Body of pancreas (tissue), 4 donors: ENCODE measurements at places on chromosomes 7 and 10.

GRCh38 chr7:97187067-97187466 is 69.6 kb downstream of the SDHAF3 start:
- H3K36me3 ChIP-seq: no peaks in the 10 kb centered on the region
- no peaks in the 10 kb centered on the region for H3K27me3 ChIP-seq
- H3K4me3 ChIP-seq: no peak overlapping the region
- no peak for DNase-seq
- no peak overlapping the region for H3K27ac ChIP-seq

- no peak overlapping the region for H3K27ac ChIP-seq
- peaks cover 17% of the 10 kb centered on the region for H3K4me1 ChIP-seq
- peak; percentile 56 for DNase-seq
Measured at GRCh38 chr10:16809074-16809718, 8.0 kb downstream of the RSU1 start.

DNA sequence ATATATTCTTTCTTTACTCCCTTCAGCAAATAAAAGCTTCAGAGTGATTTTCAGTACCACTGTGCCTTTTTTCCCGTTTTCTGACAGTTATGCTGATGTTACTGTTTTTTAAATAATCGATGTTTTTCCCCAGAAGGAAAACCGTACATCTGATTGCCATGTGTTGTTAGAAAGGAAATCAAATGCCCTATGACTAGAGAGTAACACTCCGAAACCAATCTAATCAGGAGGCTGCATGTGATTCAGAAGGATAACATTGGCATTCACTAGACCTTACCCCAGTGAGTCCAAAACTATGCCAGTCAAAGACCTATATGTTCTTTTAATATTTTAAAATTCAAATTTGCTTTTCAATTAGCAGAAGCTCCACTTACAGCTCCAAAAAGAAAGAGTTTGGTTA is 116.3 kb downstream of the TMEM26 start:
- no peaks in the 10 kb centered on the region for H3K36me3 ChIP-seq
- H3K27me3 ChIP-seq: no peaks in the 10 kb centered on the region
- H3K27ac ChIP-seq: no peak overlapping the region
- no peaks in the 10 kb centered on the region for H3K4me1 ChIP-seq
- no peak overlapping the region for H3K4me3 ChIP-seq

DNA sequence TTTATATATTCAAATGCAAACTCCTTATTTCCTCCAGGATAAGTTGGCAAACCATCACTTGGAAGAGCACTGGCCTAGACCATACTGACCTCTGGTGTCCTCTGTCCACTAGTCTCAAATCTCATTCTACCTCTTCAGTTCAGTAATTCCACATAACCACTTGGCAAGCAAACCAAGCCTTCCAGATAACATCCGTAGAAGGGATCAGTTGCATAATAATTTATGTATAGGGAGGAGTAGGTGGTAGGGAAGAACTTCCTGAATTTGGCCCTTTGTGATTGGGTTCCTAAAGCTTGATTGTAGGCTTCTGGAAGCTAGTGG is 55.0 kb downstream of the WAC start:
- peak overlapping the region; percentile 57 for H3K27ac ChIP-seq
- DNase-seq: no peak
- H3K36me3 ChIP-seq: peaks cover 11% of the 10 kb centered on the region
- no peaks in the 10 kb centered on the region for H3K27me3 ChIP-seq
- H3K4me1 ChIP-seq: peaks cover 44% of the 10 kb centered on the region

- H3K27me3 ChIP-seq: no peaks in the 10 kb centered on the region
- H3K4me3 ChIP-seq: no peak overlapping the region
- no peak for DNase-seq
- no peaks in the 10 kb centered on the region for H3K36me3 ChIP-seq
- no peaks in the 10 kb centered on the region for H3K4me1 ChIP-seq
Measured at GRCh38 chr10:4883079-4883739, 57.2 kb downstream of the AKR1E2 start.

- peaks cover 51% of the 10 kb centered on the region for H3K4me1 ChIP-seq
- peak; percentile 56 for DNase-seq
- no peaks in the 10 kb centered on the region for H3K27me3 ChIP-seq
- H3K36me3 ChIP-seq: no peaks in the 10 kb centered on the region
- H3K4me3 ChIP-seq: no peak overlapping the region
Measured at GRCh38 chr7:151089893-151090730, 3.8 kb downstream of the AGAP3 start.

DNA sequence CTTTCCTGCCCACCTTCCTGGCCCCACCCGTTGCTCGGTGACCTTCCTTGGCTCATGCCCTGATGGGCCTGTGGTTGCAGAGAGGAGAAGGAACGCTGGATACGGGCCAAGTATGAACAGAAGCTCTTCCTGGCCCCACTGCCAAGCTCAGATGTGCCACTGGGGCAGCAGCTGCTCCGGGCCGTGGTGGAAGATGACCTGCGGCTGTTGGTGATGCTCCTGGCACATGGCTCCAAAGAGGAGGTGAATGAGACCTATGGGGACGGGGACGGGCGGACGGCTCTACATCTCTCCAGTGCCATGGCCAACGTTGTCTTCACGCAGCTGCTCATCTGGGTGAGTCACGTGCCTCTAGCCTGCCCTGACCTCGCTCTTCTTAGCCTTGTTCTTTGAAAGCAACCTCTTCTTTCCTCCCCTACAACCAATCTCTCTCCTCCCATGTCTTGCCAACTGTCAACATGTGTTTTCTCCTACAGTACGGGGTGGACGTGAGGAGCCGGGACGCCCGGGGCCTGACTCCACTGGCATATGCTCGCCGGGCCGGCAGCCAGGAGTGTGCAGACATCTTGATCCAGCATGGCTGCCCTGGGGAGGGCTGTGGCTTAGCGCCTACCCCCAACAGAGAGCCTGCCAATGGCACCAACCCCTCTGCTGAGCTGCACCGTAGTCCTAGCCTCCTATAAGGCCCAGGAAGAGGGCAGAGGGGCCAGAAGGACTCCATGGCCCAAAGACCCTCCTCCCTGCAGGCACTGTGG is 24.1 kb downstream of the GBX1 start:
- no peak overlapping the region for H3K4me3 ChIP-seq
- H3K27ac ChIP-seq: no peak overlapping the region
- no peak for DNase-seq
- H3K4me1 ChIP-seq: peaks cover 11% of the 10 kb centered on the region
- H3K27me3 ChIP-seq: no peaks in the 10 kb centered on the region
- H3K36me3 ChIP-seq: peaks cover 7% of the 10 kb centered on the region

DNA sequence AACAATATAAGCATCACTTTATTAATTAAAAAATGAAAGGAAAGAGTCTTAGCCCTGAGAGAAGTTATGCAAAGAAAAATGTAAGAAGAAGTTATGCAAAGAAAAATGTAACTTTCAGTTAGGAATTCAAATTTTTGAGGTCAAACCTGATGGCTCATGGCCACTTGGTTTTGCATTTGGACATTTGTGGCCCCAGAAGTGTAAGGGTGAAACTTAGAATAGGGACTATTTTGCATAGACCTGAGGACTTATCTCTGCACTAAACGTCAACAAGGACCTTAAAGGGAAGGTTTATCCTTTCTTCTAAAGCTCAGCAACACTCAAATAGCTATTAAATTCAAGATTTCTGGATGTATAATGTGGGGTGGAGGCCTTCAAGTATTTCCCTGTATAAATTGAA is 724.5 kb upstream of the POT1 start:
- H3K27ac ChIP-seq: no peak overlapping the region
- H3K27me3 ChIP-seq: no peaks in the 10 kb centered on the region
- H3K36me3 ChIP-seq: no peaks in the 10 kb centered on the region
- no peak overlapping the region for H3K4me3 ChIP-seq
- peaks cover 1% of the 10 kb centered on the region for H3K4me1 ChIP-seq

GRCh38 chr7:79434867-79435266 is 18.6 kb downstream of the MAGI2 start:
- H3K4me3 ChIP-seq: no peak overlapping the region
- H3K4me1 ChIP-seq: no peaks in the 10 kb centered on the region
- no peak for DNase-seq
- H3K27me3 ChIP-seq: no peaks in the 10 kb centered on the region

- H3K36me3 ChIP-seq: no peaks in the 10 kb centered on the region
- no peaks in the 10 kb centered on the region for H3K27me3 ChIP-seq
- no peaks in the 10 kb centered on the region for H3K4me1 ChIP-seq
- no peak overlapping the region for H3K27ac ChIP-seq
Measured at GRCh38 chr7:46054272-46054671, 133.2 kb upstream of the IGFBP3 start.

GRCh38 chr7:114631249-114631822 is 216.7 kb downstream of the FOXP2 start:
- H3K27me3 ChIP-seq: no peaks in the 10 kb centered on the region
- no peak overlapping the region for H3K4me3 ChIP-seq
- H3K27ac ChIP-seq: no peak overlapping the region
- no peaks in the 10 kb centered on the region for H3K4me1 ChIP-seq

DNA sequence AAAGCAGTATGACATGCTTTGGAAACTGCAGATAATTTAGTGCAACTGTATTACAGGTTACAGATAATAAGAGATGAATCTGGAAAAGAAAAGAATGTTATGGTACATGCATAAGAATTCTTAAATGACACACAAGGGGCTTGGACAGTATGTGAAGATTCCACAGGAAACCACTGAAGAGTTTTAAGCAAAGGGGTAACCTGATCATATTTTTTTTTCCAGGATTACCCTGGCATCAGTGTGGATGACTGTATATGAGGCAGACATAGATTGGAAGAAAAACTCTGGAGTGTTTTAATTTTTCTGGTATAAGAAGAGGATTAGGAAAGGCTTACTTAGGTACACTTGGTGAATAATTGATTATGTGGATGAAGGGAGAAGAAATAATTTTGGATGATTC is 8.1 kb downstream of the TFPI2 start:
- H3K36me3 ChIP-seq: no peaks in the 10 kb centered on the region
- no peak overlapping the region for H3K4me3 ChIP-seq
- H3K4me1 ChIP-seq: no peaks in the 10 kb centered on the region
- H3K27me3 ChIP-seq: no peaks in the 10 kb centered on the region
- no peak overlapping the region for H3K27ac ChIP-seq

GRCh38 chr10:98509745-98510144 is 63.0 kb upstream of the HPS1 start:
- no peaks in the 10 kb centered on the region for H3K36me3 ChIP-seq
- no peak overlapping the region for H3K27ac ChIP-seq
- H3K4me1 ChIP-seq: no peaks in the 10 kb centered on the region
- no peak for DNase-seq
- no peak overlapping the region for H3K4me3 ChIP-seq

GRCh38 chr7:13041368-13041988 is 354.0 kb downstream of the ARL4A start:
- no peaks in the 10 kb centered on the region for H3K36me3 ChIP-seq
- H3K27ac ChIP-seq: no peak overlapping the region
- H3K27me3 ChIP-seq: no peaks in the 10 kb centered on the region
- no peaks in the 10 kb centered on the region for H3K4me1 ChIP-seq

GRCh38 chr7:148623586-148624282 is 33.2 kb downstream of the C7orf33 start:
- H3K4me3 ChIP-seq: no peak overlapping the region
- no peak overlapping the region for H3K27ac ChIP-seq
- no peak for DNase-seq
- no peaks in the 10 kb centered on the region for H3K36me3 ChIP-seq
- H3K4me1 ChIP-seq: no peaks in the 10 kb centered on the region

DNA sequence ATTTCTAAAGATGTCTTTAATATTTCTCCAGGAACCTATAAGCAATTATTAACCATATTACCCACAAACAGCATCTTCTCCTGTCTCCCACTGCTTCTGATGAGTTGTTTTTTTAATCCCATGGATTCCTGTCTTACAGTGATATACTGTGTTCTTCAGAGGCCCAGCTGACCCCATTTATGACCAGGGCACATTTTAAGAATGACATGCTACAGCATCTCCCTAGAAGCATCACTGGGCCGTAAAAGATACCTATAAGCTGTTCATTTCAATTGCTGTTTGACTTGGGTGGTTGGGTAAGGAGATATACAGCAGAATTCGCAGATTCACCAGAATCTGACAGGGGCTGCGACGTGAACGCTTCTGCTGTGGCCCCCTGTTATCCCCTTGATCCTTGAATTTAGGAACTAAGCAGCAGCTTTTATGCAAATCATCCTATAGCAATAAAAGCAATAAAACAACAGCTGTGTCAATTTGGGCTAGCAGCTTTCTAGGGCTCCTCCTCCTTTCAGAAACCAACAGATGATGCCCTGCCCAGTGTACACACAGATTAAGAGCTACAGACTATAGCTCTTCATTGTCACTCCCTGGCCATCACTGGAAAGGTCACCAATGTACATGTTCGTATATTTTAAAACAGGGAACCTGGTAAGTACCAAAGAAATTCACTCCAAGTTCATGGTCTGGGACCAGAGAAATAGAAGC is 86.8 kb downstream of the CPEB3 start:
- H3K4me1 ChIP-seq: peaks cover 16% of the 10 kb centered on the region
- no peak for DNase-seq
- no peaks in the 10 kb centered on the region for H3K36me3 ChIP-seq
- H3K27me3 ChIP-seq: no peaks in the 10 kb centered on the region
- no peak overlapping the region for H3K4me3 ChIP-seq
- H3K27ac ChIP-seq: no peak overlapping the region

DNA sequence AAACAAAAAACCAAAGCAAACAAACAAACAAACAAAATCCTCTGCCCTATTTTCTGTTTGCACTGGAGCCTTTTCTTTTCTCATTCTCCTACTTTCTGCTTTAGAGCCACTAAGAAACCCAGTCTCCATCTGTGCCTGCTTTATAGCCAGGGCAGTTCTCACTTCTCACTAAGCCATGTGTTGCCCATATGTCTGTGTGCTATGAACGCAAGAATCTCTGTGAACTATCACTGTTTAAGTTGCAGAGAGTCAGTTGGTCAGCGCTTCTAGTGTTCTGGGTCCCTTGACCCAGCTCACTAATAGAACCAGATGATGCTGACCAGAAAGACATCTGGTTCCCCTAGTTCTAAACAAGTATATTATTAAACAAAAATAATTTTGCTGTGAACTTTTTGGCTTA is 81.4 kb downstream of the FAM185A start:
- H3K27ac ChIP-seq: no peak overlapping the region
- no peaks in the 10 kb centered on the region for H3K36me3 ChIP-seq

DNA sequence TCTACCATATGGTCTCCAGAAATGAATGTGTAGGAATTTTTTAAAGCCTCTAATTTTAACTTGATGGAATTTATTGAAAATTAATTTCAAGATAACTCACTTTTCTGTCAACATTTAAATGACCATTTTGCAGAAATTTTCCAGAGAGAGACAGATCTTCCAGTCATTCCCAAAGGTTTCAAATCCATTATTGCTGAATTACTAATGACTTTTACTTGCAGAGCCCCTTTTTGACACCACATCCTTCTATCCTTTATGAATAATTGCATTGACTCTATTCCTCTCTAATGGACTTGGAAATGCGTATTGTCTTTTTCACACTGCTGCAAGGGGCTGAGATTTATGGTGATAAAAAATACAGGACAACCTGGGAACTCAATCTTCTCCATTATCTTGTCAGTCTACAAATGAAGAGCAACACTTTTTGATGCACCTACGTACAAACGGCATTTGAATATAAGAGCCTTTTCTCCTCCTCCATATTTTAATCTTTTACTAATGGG is 42.7 kb downstream of the CUBN start:
- no peaks in the 10 kb centered on the region for H3K4me1 ChIP-seq
- H3K27ac ChIP-seq: no peak overlapping the region
- H3K4me3 ChIP-seq: no peak overlapping the region
- H3K36me3 ChIP-seq: no peaks in the 10 kb centered on the region
- DNase-seq: no peak
